ENCODE measurements at places on chromosomes 7 and 10.

- no peak for DNase-seq
These were observed 15.0 kb downstream of the KAT6B start for GRCh38 chr10:74841265-74841973.

GRCh38 chr7:114181280-114181679 is 233.3 kb upstream of the FOXP2 start:
- DNase-seq, result no peak

DNA sequence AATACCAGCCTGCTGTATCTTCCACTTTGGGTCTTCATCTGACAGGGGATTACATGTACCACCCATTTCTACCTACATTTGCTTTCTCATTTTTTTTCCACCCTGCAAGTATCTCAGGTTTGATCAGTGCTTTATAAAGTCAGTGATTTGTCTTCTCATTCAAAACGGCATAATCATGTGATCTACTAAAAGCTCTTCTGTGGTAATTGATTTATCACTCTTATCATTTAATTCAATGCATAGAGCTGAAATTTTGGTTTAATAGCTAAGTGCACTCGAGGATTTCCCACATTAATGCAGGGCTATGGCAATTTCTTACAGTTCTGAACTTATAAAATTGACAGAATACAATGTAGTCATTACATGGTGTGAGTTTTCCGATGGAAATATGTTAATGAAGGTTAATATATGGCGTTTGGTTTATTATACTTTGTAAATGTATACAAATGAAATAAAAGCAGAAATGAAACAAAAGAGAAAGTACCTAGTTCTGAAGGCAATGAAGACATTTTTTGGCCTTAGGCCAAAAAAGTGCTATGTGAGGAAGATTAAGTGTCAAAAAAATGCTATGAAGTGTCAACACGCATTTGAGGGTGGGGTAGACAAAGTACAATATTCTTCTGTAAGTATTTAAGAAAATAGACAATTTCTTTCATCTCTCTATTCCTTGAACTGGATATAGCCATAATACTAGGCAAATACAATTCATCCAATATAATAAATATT is 457.3 kb downstream of the ETV1 start:
- DNase-seq, result no peak

- DNase-seq, result no peak
These were observed 2.0 kb upstream of the BLVRA start for GRCh38 chr7:43756368-43757072.

DNA sequence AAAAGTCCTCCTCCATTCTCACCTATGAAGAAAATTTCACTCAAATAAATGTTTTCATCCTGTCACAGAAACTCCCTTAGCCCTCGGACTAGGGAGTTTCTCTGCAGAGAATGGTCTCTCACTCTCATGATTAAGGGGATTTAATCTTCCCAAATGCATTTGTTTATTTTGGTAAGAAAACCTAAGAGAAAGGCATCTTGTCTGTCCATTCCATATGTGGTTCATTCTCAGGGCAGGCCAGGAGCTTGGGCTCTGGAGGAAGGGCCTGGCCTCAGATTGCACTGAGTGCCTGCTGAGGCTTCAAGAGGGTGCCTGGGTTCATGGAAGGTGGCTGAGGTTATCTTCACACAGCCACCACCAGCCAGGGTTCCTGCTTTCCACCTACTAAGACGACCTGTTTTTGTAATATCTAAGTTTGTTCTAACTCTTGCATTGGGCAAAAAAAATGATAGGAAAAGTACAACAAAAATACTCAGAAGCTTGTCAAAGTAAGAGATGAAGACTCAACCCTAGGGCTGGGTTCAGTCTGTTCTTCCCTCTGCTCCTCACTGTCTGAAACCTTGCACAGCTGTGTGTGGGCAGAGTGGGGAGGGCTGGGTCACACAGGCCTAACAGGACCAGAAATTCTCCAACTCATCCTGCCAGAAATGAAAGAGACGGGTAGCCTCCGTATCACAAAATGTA is 186.7 kb downstream of the CXCL12 start:
- no peak for DNase-seq

DNA sequence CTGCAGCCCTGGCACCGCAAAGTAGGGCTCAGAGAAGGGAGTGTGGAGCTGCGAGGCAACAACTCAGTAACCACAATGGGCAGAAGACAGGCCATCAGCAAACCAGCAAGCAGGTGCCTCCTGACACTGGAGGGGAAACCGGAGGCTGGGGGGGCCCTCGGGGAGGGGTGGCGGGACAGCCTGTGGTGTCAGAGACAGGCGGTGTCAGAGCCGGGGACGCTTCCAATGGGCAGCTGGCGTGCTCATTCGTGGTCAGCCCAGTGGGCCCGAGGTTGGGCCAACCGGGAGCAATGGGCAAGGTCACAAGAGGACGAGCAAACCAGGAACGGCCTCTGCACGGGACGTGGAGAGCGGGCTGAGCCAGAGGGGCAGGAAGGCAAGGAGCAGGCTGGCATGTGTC is 158.1 kb downstream of the MAD1L1 start:
- no peak for DNase-seq

GRCh38 chr10:130741901-130742855 is 569.3 kb downstream of the TCERG1L start:
- DNase-seq, result no peak

DNA sequence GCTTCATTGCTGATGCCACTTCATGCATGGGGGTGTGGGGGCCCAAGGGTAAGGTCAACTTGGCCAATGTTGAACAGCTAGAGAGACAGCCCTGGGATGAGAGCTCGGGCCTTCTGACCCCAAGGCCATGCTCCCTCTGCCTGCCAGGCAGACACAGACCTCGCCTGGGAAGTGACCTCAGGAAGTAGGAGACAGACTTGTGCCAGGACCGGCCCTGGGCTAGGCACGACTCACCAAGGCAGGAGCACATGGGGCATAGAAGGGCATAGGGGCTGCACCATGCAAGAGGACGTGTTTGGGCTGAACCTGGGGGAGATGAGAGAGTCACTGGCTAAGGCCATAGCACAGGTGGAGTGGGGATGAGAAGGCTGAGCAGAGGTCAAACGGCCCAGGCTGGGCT is 27.1 kb downstream of the ZCCHC24 start:
- no peak for DNase-seq

DNA sequence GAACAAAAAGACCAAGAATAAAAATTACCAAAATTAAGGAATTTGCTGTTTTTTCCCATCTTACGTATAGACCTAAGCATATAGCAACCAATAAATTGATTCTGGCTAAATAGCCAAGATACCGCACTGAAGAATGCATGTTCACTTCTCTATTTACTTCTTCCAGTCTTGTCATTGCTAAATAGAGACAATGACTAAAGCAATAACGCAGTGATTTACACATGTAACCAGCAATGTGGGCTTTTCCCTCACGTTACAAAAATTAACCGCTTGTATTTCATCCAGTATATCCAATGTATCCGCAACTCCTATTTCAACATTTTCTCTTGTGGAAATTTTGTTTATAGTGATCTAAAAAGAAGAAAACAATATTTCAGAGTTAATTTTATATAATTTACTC is 5.6 kb downstream of the TMEM168 start:
- no peak for DNase-seq

DNA sequence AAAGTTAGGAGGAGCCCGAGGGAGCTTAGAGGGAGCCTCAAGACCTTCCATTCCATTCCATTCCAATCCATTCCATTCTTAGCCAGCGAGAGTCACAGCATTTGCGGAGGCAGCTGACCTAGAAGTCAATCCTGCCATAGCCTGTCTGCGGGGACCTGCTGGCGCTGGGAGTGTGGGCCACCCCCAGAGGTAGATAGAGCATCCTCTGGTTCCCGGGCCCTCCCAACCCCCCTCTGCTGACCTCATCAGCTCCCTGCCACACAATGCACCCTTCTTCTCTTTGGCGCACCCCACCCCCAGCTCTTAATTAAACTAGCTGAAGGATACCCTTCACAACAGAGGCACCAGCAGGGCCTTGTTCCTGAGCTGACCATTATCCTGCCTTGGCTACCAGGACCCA is 152.5 kb upstream of the ZMIZ1 start:
- no peak for DNase-seq

GRCh38 chr7:26508481-26508880 is 216.8 kb downstream of the SNX10 start:
- DNase-seq, result no peak

DNA sequence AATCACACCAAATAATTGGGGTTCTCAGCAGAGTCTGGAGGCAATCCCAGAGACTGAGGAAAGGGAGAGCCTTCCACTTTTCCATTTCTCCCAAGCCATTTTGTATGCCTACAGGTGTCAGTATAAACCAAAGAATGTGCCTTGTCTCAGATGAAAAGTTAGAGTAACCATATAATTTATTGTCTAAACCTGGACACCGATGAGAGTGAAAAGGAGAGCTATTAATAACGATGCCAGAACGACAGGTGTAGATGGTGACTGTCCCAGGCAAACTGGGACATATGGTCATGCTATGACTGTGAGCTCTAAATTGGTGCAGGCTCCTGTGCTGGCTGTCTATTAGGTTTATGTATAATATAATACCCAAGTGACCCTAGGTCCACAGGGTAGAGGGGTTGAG is 219.6 kb downstream of the ARHGAP12 start:
- no peak for DNase-seq

- no peak for DNase-seq
These were observed 5.2 kb downstream of the GRIFIN start for GRCh38 chr7:2471022-2471329.

DNA sequence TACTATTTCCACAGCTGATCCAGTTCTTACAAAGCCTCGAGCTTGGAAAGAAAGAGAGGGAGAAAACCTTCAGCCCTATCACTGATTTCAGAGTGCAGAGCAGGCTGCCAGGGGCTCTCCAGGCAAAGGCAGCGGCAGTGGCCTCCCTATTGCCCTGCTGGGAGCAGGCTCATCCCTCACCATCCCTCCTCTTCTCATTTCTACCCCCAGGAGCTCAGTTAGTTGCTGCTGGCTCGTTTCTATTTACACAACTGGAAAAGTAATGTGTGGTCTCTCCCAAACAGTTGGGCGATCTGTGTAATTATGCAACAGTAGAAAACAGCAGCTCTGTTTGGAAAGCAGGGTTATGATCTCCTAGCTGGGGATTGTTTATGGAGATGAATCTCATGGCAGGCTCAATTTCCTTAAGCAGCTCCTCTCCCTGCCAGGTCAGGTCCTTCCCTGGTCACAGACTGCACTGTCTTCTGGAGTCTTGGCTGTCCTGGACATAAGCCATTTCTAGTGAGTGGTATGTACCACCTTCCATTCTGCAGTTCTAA is 28.7 kb upstream of the TNS3 start:
- DNase-seq, result no peak

DNA sequence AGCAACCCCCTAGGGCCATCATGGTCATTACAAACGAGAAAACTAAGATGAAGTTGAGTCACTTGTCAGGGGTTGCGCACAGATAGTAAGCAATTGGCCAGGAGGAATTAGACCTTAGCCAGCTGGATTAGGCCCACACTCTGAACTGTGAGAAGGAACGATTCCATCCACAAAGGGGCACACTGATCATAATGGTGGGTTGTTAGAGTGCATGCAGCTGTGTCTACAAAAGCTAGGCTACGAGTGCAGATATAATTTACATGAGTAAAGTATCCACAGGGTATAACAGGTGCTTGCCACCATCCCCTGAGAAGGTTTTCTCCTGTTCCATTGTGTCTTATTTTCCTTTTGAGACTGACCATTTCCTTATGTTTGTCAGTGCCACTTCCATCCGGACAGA is 16.6 kb upstream of the FAM170B start:
- no peak for DNase-seq

DNA sequence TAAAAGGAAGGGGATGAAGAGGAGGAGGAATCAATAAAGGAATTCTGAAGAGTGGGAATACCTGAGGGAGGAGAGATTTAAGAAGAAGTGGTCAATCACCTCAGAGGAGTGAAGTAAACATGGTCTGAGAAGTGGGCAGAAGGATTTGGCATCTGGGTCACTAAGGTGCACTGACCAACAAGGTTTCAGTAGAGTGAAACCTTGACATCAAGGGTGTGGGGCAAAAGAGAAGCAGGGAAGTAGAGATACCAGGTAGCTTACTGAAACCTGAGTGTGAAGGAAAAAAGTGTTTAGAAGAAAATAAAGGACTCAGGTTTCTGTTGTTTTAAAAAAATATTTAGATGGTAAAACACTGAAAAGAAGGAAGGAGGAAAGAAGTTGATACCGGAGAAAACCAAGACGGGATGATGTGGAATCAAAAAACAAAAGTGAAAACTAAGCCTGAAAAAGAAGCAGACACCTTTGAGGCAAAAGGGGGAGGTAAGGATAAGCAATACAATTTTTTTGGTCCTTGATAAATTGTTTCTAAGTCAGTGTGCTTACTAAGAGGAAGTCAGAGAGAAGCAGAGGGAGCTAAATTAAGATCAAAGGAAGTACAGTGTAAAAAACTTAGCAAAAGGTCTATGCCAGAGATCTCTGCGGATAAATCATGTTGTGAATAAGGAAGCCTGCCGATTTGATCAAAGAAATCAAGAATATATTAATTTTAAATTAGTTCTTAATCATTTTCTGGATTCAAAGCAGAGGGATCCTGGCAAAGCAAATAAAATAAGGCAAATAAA is 137.2 kb upstream of the GPR22 start:
- no peak for DNase-seq

DNA sequence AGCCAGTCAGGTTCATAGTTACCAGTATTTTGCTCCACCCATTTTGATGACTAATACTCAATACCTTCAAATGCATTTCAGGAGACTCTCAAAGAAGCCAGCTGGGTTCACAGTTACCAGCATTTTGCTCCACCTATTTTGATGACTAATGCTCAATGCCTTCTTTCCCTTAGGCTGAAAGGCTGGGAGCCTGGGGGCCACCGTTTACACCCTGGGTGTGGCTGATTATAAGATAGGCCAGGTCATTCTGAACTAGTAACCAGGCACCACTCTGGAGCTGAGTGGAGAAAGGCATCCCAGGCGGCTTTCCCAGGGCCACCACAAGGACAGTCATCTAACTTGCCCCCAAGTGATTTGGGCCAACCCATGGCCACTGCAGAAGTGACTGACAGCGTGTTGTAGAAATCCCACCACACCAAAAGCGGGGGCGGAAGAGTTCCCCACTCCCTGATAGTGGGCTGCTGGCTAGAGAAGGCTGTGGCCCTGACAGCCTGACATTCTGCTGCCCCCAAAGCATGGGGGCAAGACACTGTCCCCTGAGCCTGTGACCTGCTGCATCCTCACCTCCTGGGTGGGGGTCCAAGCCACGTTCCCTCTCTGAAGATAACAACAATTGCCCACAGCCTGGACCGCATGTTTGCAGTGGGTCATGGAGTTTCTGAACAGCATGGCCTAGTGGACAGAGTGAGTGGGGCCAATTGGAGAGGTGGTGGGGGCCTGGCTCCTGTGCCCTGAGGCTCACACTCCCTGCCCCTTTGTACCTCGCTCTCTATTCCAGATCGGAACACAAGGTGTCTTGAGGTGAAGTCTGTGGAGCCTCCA is 23.0 kb upstream of the ZNF488 start:
- no peak for DNase-seq

DNA sequence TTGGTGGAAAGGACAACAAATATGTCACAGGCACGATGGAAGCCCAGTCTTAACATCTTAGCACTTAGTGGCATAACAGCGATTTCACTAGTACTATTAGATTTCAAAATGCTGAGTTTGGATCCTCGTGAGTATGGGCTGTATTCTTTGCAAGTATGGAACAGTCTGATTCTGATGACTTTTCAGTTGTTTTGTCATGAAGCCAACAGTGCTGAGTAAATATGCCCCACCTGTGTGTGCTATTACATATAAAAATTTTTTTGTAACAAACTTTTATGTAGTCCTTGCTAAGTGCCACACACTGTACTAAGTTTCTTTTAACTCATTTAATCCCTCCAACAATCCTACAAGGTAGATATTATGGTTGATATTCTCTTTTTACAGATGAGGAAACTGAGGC is 30.8 kb downstream of the MTURN start:
- DNase-seq, result no peak

All from neuronal stem cell (in vitro differentiated cells).